ENCODE measurements at places on chromosomes 11 and 22.

GRCh38 chr11:91869686-91870085 lies 354.9 kb upstream of the FAT3 start:
- DNase-seq, result no peak

- no peak for DNase-seq
These were observed 123.7 kb downstream of the KCNQ1OT1 start for GRCh38 chr11:2576111-2576510.

GRCh38 chr11:38005597-38005996 lies 1407.6 kb upstream of the RAG2 start:
- DNase-seq, result no peak

DNA sequence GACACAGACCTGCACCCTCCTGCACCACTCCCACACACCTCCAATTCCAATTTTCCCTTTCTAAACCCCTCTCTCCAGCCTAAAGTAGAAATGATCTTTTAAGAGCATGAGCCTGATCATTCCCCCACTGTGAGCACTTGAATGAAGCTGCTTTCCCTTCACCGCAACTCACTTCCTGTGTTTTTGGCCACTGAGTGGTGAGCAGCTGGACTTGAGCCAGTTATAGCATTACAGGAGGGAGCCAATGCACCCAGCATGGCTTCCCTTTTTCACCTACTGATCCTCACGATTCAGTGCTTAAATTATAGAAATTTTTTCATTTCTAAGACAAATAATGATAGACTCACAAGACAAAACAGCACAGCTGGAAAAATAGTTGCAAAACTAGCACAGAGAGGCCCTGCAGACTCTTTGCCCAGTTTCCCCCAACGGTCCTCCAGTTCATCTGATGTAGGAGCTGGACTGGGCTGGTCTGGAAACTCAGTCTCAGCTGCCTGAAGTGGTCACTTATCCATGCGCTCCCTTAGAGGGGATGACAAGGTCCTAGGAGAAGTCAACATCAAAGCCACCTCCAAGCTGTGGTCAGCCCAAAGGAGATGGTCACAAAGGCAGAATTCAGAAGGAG lies 9.7 kb upstream of the APOL4 start:
- DNase-seq, result no peak

DNA sequence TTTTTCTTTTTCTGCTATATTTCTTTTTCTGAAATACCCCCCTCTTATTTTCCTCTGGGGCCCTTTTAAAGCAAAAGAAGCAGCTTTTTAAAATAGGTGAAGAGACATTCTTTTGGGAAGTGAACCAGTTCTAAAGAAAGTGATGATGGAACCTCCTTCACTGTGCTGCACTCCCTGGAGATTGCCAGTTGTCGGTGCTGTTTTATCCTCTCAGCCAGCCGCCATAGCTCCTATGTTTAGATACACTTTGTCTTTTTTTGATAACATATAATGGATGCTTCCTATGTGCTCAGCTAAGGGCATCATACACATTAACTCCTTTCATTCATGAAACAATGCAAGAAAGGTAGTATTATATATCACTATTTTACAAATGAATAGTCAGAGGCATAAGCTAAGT lies 14.0 kb downstream of the CFAP300 start:
- no peak for DNase-seq

- no peak for DNase-seq
These were observed 7.6 kb downstream of the TSPAN32 start for GRCh38 chr11:2309251-2310072.

DNA sequence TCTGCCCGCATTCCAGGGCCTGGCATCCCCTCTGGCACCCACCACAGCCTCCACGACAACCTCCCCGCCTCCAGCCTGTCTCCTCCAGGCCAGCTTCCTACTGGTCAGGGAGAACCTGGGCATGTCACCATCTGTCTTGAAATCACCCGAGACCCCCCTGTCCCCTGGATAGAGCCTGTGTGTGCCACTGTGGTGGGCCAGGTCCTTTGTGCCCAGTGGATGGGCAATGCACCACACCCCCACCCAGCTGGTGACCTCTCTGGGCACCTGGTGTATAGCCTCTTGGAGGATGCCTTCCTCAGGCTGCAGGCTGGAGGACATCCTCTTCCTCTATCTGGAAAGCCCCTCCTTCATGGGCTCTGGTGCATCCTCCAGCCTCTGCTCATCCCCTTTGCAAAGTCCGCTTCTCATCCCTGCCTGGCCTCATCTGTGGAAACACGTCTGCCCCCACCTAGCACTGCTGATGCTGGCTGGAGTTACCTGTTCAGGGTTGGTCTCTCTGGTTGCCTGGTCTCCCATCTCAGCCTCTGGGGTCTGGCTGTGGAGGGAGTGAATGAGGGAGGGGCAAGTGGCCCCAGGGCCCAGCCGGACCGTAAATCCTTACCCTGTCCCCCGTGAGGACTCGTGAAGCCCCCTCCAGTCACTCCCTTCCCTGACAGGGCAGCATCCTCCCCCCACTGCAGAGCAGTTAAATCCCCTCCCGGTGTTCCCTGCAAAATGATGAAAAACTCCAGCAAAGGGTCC lies 589.6 kb downstream of the TBC1D22A start:
- no peak for DNase-seq

GRCh38 chr11:122137078-122137793 lies 21.2 kb upstream of the BLID start:
- no peak for DNase-seq

GRCh38 chr11:66539870-66540213 lies 6.0 kb downstream of the ZDHHC24 start:
- no peak for DNase-seq

DNA sequence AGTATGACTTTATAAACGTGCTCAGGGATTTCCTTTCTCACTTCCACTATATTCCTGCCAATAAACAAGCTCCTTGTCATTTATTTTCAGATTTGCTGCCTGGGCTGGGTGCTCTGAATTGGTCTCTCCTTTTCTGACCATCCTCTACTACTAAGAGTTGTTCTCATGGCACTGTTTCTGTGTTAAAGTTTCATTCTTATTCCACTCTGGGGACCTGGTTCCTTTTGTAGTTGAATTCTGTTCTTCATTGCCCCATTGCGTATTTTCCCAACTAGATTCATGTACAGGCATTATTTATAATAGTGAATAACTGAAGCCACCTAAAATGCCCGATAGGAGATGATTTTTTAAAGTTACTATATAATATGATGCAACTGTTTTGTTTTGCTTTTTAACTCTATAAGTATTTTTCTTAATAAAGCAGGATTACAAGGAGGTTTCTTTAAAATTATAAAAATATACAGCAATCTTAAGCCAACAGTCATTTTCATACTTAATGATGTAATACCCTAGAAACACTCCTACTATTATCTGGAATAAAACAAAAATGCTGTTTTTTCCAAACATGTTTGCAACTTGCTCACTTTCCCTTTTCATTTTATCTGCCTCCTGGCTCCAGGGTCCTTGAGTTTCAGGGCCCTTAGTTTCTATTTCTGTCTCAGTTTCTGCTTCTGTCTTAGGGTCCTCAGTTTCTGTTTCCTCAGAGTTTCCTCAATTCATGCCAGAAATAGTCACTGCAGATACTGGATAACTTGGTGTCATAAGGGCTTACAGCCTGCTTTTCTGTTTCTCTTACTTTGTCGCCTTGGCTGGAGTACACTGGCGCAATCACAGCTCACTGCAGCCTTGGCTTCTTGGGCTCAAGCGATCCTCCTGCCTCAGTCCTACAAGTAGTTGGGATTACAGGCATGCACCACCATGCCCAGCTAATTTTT lies 9.8 kb upstream of the FUT4 start:
- no peak for DNase-seq

DNA sequence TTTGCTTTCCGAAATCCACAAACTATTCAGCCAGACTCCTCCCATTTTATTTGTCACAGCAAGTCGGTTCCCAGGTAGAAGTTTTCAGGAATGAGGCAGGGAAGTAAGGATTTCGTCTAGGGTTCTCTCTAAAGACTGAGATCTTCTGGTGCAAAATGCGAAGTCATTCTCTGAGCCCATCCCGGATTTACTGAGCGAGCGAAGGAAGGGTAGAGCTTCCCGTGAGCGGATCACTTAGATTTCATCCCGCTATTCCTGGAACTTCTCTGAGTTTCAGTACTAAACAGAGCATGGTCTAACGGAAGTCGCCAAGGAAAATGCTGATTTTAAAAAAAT lies 3.1 kb upstream of the CALCA start:
- DNase-seq, result no peak

DNA sequence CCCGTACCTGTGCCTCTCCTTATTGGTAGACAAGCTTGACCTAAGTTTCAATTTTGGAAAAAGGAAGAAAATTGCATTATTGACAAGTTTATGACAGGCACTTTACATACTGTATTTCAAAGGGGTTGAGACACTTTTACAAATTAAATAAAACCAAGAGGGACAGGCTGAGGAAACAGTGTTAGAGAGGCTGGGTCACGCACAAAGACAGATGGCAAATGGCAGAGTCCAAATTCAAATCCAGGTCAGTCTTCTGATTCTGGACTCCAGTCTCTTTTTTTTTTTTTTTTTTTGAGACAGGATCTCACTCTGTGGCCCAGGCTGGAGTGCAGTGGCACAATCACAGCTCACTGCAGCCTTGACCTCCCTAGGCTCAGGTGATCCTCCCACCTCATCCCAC lies 10.1 kb downstream of the TRIM66 start:
- DNase-seq, result no peak

GRCh38 chr11:43736502-43737200 lies 56.1 kb downstream of the HSD17B12 start:
- DNase-seq, result no peak

DNA sequence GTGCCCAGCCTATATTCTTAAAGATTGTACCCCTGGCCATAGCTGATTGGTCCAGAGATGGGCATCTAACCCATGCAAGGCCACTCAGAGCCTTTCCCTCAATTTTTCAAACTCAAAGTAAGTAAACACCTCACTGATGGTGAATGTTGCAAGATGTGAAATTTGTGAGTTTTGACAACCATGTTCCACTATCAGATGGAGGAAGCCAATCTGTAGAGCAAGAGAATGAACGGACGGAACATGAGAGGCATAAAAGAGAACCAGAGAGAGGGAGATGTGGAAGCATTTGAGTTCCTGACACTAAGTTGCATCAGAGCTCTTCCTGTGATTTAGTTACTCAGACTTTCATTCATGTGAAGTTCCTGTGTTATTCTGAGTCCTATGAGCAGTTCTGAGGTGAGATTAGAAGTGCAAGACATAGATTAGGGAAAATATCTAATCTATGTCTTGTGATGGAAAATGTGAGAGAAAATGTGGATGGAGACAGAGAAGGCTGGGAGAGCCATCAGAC lies 73.3 kb downstream of the PRSS23 start:
- no peak for DNase-seq

- peak; percentile 41 for DNase-seq
These were observed at the start of gene SIPA1 for GRCh38 chr11:65637794-65638419. TSS of gene SIPA1 (plus strand) at chr11:65638101. CDS start at chr11:65640922, 2,821 bp downstream.

GRCh38 chr11:106697058-106697457 lies 321.2 kb downstream of the GUCY1A2 start:
- no peak for DNase-seq

- DNase-seq, result no peak
These were observed 56.6 kb upstream of the SCUBE2 start for GRCh38 chr11:9148035-9148434.

DNA sequence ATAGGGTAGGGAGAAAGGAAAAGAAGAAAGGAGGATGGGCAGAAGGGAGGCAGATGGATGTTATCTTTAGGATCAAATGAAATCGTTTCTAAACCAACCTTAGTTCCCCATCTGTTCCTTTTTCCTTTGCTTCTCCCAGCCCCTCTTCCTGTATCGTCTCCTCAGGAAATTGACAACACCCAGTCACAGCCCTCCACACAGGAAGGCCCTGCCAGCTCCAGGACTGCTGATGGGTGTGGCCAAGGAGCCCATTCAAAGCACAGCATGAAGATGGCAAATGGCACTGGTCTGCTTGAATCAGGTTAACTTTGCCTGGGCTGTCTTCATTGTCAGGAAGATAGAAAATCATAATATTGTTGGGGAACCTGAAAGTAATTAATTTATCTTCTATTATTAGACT lies 164.8 kb downstream of the C11orf87 start:
- DNase-seq, result no peak

GRCh38 chr11:28466506-28466905 lies 358.3 kb downstream of the METTL15 start:
- DNase-seq, result no peak

GRCh38 chr11:77233011-77233410 lies 68.5 kb downstream of the GDPD4 start:
- no peak for DNase-seq

GRCh38 chr11:17483505-17483904 lies 6.9 kb upstream of the ABCC8 start:
- DNase-seq, result no peak

GRCh38 chr11:124842305-124842704 lies 22.9 kb upstream of the ROBO3 start:
- no peak for DNase-seq

DNA sequence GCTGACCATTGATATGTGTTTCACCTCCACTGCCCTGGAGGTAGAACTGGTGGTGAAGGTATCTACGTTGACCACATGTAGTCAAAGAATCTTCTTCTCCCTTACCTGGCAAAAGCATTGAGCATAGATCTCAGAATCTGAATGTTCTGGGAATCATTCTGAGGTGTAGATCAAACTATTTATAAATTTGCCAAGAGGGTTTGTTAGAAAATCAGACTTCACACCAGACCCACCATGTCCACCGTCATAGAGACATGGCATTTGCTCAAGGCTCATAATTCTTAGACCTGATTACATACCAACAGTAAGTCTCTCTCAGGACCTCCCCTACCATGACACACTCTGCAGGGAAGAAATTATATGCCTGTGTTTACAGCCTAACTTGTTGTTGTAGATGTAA lies at the start of gene OR8B2:
TSS of gene OR8B2 (minus strand) at position 101 of the 400 bp plus-strand sequence. CDS start 1,156 bp downstream, outside the sequence.
- DNase-seq, result no peak

DNA sequence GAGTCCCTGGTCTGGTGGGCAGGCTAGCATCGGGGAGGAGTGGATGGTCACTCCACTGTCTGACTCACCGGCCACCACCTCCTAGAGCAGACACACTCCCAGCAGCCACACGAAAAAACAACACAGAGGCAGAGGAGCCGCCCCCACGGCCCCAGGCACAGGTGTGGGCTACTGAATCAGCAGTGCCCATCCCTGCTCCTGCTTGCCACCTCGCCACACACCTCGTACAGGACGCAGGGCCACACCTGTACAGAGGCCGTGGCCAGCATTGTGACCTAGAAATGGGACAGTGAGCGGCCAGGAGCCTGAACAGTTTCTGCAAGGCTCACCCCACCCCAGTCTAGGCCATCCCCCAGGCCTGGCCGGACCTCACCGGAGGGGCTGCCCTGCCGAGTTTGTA lies 14.0 kb downstream of the TRIM29 start:
- no peak for DNase-seq

- DNase-seq, result no peak
These were observed 25.9 kb upstream of the TP53I11 start for GRCh38 chr11:44976576-44976975.

- no peak for DNase-seq
These were observed 22.4 kb downstream of the PPFIA1 start for GRCh38 chr11:70292863-70293262.

All from NCI-H1048 (cell line).